ENCODE measurements at places on chromosomes 1 and 21. TPM values are rescaled to one million over a fixed set of nuclear protein-coding genes. Genes with fewer than 3 reads are reported as not detected.

The RNF207 gene
- 58.4 TPM for total RNA-seq

The AVPR1B gene
- not detected for total RNA-seq

DNA sequence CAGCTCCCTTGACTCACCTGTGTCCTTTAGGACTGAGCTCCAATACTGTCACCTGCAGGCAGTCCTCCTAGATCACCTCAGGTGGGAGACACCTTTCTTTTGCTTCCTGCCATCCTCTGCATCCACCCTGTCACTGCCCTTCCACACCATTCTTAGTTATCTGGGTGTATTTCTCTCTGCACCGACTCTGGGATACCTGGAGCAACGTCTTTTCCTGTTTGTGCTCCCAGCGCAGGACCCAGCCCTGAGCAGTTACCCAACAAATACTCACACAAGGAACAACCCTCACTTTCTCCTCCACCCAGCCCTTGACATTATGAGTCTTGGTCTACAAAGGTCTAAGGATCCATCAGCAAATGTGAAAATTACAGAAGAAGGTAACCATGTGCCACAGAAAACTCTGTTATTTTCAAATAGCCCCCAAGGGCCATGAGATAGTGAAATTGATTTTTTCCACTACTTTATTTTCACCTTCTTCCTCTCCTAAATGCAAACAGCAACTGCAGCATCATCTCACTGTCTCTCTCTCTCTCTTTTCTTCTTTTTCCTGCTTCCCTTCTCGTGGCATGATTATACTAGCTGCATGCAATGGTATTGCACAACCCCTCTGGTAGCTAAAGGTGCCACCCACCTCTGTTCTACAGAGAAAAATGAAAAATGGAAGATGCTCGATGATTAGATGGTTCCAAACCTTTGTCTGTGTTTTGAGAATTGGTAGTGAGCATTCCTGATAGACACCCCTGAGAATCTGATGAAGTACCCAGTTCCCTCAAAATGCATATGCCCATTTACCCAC lies 89.0 kb downstream of the MIS18A start:
- DNase-seq: no peak
- no peak overlapping the region for H3K27ac ChIP-seq
- H3K4me3 ChIP-seq: no peak overlapping the region
- H3K4me1 ChIP-seq: no peaks in the 10 kb centered on the region
- peaks cover 2% of the 10 kb centered on the region for H3K27me3 ChIP-seq

- no peak for DNase-seq
- H3K4me1 ChIP-seq: peaks cover 68% of the 10 kb centered on the region
- H3K36me3 ChIP-seq: peaks cover 26% of the 10 kb centered on the region
- no peak overlapping the region for H3K4me3 ChIP-seq
Measured at GRCh38 chr1:10514490-10515235, 39.9 kb downstream of the PEX14 start.

- peaks cover 25% of the 10 kb centered on the region for H3K4me1 ChIP-seq
- peaks cover 27% of the 10 kb centered on the region for H3K27me3 ChIP-seq
- no peak overlapping the region for H3K4me3 ChIP-seq
- no peak for DNase-seq
- H3K36me3 ChIP-seq: no peaks in the 10 kb centered on the region
Measured at GRCh38 chr1:67771152-67771551, 62.1 kb downstream of the GNG12 start.

GRCh38 chr1:226974544-226975258 lies 34.6 kb downstream of the COQ8A start:
- no peak overlapping the region for H3K4me3 ChIP-seq
- no peak for DNase-seq
- no peaks in the 10 kb centered on the region for H3K27me3 ChIP-seq
- H3K36me3 ChIP-seq: peaks cover 9% of the 10 kb centered on the region

DNA sequence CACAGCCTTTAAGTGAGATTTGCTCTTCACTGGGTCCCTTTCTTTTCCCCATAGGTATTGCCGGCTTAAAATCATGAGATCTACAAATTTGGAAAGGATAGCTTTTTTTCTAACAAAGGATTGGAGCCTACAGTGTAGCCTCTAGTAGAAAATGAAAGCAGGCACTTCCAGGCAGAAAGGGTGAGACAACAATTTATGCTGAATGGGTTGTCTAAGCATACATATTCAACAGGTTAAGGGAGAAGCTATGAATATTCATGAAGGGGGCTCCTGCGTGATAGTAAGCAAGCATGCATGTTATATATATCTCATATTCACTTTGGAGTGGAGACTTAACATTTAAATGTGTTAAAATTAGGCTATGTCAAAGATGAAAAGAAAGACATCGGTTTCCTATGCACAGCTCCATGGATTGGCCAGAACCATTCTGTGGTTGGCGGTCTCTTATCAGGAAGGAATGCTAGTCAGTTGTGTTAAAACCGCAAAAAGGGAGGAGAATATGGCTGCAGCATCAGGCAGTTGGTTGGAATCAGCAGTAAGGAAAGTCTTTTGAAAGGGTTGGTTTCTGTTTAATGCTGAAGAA lies 66.0 kb downstream of the VCAM1 start:
- no peaks in the 10 kb centered on the region for H3K36me3 ChIP-seq
- no peak overlapping the region for H3K4me3 ChIP-seq
- no peaks in the 10 kb centered on the region for H3K4me1 ChIP-seq
- no peak overlapping the region for H3K27ac ChIP-seq
- no peak for DNase-seq
